Mammary epithelial cell (primary cell): ENCODE measurements at places on chromosomes 5 and 9.

DNA sequence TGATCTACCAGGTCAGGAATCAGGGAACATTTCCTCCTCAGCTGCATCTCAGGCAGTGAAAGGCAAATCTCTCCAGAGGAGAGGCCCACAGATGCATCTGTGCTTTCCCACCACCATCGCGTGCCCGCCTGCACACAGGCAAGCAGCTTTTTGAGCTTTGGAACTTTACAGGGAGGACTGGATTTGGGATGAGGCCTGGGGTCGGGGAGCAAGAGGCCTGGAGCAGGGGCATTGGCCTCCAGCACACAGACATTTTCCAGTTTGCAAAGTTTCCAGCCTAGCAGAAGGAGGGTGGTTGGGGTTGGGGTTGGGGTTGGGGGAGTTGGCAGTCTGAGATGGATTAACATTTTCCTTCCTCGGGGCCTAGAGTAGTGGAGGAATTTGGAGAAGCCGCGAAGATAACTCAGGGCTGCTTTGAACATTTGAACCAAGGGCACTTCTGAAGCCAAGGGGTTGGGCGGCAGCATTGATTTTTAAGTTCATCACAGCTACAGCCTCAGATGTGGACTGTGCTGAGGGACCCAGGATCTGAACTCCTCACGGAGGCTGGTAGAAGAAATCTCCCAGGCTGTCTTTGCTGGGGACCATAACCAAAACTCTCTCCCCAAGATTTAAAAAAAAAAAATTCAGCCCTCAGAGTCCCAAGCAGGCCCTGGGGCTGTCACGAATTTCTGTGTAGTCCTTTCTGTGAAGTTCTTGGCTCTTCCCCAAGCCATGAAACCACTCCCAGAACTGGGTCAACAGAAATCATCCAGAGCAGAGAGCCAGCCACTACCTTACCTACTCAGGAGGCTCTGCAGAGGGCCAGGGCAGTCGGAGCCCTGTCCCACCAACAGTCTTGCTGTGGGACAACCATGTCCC, 25.6 kb downstream of the C5orf15 start:
- DNase-seq: no peak

DNA sequence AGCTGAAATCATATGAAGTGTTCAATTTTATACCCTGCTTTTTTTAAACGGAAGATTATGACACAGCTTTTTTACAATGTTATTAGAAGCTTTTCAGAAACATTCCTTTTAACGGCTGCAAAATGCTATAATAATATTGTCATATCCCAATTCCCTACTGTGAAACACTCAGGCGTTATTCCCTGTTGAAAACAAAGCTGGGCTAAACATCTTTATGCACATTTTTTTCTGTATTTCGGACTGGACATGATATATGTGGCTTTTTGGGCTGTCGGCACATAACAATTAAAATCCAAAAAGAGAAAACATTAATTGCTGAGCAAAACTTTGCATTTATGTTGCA, 12.0 kb upstream of the CTSL start:
- no peak for DNase-seq

- no peak for DNase-seq
Measured at GRCh38 chr5:159034083-159034824, 65.5 kb downstream of the EBF1 start.

- DNase-seq: no peak
Measured at GRCh38 chr9:96056226-96056625, 180.7 kb downstream of the ERCC6L2 start.

GRCh38 chr5:63743096-63743798, 219.0 kb downstream of the HTR1A start:
- no peak for DNase-seq

GRCh38 chr5:78925129-78925876, 59.8 kb downstream of the ARSB start:
- DNase-seq: no peak

DNA sequence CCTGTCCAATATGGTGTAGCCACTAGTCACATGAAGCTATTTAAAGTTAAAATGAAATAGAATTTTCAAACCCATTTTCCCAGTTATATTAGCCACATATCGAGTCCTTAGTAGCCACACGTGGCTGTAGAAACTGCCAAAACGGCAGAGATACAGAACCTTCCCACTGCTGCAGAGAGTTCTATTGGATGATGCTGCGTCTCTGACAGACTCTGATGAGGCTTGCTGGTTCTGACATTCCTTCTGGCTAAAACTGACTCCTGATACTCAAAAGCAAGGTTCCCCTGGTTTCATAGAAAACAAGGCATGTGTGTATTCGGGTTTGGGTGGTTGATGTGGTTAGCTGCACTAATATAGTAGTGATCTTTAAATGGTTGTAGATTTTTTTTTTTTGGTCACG, 91.5 kb downstream of the TLE4 start:
- DNase-seq: no peak

DNA sequence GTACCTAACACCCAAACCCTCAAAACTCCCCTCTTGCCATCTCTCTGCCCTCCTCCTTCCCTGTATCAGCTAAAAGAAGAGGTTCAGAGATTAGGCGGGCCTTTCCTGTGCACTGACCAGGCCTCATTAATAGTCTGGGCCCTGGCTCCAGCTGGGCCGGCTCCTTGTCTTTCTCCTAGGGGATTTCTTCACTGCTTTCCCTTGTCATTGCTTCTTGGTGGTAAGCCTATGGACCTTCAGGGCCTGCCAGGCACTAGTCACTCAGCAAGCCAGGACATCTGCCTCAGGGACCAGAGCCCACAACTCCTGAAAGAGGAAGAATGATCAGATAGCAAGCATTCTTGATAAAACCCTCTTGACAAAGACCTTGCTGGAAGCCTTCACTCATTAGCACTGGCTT, 50.9 kb downstream of the MRRF start:
- DNase-seq: no peak

GRCh38 chr5:174420651-174421407, 303.6 kb upstream of the MSX2 start:
- no peak for DNase-seq
